ENCODE measurements at places on chromosomes 7 and 10.

DNA sequence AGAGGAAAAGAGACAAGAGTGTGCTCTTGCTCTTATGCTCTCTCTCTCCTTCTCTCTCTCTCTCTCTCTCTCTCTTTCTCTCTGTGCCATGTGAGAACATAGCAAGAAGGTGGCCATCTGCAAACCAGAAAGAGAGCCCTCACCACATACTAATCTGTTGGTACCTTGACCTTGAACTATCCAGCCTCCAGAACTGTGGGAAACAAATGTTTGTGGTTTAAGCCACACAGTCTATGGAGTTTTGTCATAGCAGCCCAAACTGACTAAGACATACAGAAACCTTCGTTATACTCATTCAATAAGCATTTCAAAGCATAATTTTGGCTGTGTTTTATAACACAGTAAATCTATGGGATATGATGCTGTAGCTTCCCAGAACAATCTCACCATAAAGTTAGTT is 56.4 kb upstream of the PLPP4 start:
- no peak for DNase-seq

GRCh38 chr7:30420662-30421061 is 57.9 kb downstream of the NOD1 start:
- no peak for DNase-seq

- DNase-seq, result no peak
Observed at GRCh38 chr10:34731885-34732701, 83.0 kb downstream of the PARD3 start.

DNA sequence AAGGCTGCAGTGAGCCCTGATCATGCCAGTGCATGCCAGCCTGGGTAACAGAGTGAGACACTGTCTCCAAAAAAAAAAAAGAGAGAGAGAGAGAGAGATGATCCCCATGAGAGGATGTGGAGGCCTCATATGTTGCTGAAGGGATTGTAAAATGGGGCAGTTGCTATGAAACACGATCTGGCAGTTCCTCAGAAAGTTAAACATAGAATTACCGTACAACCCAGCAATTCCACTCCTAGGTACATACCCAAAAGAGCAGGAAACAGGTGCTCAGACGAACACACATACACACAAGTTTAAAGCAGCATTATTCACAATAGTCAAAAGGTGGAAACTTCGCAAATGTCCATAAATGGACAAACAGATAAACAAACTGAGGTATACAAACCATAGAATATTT is 27.4 kb upstream of the CYTH3 start:
- DNase-seq, result no peak

GRCh38 chr10:121411004-121411403 is 187.2 kb downstream of the FGFR2 start:
- DNase-seq, result no peak

GRCh38 chr7:36986948-36987724 is 262.8 kb upstream of the AOAH start:
- peak; percentile 7 for DNase-seq

DNA sequence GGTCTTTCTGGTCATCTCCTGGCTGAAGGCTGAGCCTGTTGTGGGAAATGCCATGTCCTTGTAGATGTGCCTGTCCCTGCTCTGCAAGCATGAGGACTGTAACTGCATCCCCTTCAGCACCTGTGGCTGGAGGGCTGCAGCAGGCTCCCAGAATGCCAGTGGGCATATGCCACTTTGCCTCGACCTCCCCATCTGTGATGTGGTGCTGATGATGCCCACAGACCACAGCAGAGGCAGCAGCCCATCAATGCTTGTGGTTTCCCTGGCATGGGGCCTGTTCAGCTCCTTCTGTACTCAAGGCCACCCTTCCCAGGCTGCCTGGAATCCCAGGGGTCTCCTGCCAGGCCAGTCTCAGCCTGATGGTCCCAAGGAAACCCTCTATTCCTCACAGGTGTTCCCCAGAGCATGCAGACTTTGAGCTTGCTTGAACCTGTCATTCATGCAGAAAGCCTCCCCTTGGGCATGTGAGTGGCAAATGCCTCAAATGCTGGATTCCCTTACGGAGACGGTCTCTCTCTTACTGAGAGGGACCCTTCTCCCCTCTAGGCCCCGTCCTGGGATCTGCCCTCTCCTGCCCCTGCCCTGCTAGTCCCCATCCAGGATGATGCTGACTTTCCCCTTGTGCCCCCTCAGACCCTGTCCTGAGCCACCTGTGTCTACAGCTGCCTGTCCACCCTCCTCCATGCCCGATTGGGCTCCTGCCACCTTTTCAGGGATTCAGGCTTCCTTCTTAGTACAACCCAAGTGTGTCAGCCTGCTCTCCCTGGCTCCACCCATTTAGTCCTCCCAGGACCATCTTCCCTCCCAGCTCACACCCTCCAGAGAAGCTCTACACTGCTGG is 50.9 kb upstream of the ANTXRL start:
- no peak for DNase-seq

DNA sequence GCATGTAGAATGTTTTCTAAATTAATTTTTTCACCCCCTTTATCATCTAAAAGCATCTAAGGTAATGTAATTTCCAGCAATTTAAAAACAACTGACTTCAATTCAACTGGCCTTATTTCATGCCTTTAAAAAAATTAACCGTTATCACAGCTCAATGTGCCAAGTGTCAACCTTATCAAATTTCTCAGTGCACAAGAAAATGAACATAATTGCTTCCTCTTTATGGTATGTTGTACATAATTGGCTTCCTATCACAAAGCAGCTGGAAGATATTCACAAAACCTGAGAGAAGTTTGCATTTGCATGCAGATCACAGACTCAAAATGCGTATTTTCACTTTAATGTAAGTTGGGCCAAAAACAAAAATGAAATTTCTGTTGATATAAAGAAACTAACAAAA is 966.4 kb downstream of the GRM8 start:
- DNase-seq, result no peak

GRCh38 chr10:103720328-103720963 is 134.9 kb downstream of the SH3PXD2A start:
- DNase-seq, result no peak

DNA sequence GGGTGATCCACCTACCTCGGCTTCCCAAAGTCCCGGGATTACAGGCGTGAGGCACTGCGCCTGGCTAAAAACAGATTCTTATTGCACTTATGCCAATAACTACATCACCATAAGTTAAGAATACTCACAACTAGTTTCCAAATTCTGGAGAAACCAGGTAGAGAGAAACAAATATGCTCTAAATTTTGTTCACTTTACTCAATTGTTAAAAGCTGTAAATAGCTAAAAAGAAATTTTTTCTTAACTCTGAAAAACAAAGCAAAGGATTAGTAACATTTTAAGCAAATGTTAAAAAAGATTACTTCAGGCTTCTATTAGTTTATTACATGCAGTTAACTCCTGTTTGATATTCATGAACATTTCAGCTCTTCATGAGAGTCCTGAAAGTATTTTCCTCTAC is 28.3 kb upstream of the ZMIZ2 start:
- DNase-seq, result no peak

GRCh38 chr7:98194672-98195457 is 16.4 kb upstream of the BHLHA15 start:
- DNase-seq, result no peak

- no peak for DNase-seq
Observed at GRCh38 chr7:106423111-106423510, 138.3 kb upstream of the NAMPT start.

GRCh38 chr7:138338361-138338760 is 121.7 kb upstream of the TRIM24 start:
- no peak for DNase-seq

GRCh38 chr7:54145716-54146115 is 396.5 kb upstream of the VSTM2A start:
- no peak for DNase-seq

- no peak for DNase-seq
Observed at GRCh38 chr7:25940086-25940906, 211.7 kb upstream of the NFE2L3 start.

DNA sequence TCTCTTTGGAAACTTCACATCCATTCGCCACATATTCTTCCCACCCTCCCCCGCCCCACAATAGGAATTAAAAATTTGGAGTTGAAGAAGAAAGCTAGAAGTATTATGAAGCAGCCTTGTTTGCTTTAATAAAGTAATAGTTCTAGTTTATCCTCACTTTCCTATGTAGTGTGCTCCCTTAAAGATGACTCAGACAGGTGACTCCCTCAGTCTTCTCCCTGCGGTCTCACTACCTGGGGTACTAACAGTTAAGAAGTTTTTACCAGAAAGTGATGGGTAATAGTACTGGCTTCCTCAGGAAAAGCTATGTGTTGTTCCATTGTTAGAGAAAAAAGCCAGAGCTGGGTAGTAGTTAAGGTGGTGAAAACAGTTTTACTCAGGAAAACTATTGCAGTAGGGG is 58.6 kb downstream of the CCNY start:
- DNase-seq, result no peak

GRCh38 chr7:66500087-66500486 is 128.6 kb upstream of the KCTD7 start:
- DNase-seq, result no peak

DNA sequence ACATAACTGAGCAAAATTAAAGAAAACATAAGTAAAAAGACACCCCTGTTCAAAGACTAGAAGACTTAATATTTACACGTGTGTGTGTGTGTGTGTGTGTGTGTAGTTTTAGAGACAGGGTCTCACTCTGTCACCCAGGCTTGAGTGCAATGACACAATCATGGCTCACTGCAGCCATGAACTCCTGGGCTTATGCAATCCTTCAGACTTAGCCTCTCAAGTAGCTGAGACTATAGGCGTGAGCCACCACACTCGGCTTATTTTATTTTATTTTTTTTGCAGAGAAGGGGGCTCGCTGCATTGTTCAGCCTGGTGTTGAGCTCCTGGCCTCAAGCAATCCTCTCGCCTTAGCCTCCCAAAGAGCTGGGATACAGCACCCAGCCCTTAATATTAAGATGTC is 90.3 kb downstream of the JMJD1C start:
- DNase-seq, result no peak

- DNase-seq, result peak; percentile 18
Observed at GRCh38 chr7:132430861-132431822, 145.1 kb downstream of the PLXNA4 start.

DNA sequence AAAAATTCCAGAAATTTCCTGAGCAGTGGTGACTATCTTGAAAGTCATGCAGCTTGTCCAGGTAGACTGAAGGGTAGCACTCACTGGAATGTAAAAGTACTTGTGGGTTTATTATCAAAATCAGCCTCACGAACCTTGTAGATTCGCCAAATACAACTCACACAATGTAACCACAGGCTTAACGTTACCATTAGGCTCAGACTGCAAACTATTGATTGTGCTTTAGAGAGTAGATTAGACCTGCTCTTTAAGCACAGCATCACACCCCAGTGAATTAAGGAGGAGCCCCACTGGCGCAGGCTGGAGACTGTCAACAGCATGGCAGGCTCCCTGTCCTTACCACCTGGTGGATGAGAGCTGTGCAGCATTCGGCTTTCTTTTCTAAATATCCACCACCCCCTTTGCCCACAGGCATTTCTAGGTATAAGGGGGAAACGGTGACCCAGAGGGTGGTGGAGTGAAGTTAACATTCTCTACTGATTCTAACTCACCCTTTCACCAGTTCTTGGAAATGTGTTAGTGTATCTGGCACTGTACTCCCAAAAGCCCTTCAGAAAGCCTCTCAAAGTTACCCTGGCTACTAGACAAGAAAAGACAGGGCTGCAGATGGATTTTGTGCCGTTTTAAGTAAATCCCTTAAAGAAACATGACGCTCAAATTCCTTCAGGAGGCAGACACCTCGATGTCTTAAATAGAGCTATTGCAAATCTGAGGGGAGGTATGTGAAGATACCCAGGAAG is 56.6 kb downstream of the GSDME start:
- no peak for DNase-seq

DNA sequence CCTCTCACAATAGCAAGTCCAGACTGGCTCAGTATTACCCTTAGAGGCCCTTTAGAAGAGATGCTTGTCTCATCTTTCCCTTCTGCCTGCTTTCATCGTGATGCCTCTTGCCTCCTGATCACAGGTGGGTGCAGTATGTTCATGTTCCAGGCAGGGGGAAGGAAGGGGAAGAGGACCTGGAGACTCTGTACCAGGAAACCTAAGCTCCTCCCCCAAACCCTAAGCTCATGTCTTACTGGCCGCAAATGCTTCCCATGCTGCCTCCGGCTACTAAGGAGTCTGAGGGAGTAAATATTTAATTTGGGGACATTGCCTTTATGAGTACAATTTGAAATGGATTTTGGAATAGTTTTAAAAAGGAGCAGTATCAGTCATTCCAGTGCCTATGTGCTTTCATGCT is 192.6 kb downstream of the CDCA7L start:
- DNase-seq, result no peak

DNA sequence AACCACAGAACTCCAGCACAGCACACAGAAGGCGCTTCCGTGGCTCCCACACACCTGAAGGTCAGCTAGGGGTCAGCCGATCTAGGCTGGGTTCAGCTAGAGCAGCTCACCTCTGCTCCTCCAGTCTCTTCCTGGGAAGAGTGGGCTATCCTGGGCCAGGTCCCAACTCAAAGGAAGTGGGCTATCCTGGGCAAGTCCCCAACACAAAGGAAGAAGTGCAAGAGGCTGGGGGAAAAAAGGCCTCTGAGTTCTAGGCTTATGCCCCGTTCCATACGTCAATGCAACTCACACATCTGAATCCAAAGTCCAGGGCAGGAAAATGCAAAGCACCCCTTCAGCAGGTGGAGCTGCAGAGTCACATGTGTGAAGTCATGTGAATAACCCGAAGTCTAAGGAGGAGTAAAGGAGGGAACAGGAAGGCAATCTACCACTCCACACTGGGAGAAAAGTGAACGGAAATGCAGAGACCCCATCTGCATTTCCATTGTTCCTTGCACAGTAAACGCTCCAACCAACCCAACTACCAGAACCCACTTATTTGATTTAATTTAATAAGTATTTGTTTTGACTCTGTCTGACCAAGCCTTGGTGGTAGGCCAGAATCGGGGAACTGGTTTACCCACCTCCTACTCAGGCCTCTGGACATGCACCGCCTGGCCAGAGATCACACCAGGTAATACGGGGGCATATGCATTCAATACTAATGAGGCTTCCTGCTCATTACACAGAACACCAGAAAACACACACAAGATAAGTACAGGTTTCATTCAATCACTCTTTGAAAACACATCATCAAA is 95.5 kb upstream of the RNF32 start:
- DNase-seq, result no peak

DNA sequence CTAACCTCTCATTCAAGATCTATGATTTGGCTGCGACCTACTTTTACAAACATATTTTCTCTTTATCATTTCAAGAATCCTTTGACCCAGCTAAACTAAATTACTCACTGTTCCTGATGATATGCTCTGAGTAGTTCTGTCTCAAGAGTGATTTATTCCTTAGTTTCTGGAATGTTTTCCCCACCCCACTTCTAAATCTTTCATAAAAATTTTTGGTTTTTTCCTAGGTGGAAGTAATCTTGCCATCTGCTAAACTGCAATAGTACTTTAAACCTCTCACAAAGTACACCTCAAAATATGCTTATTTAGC is 170.8 kb downstream of the DNAJC1 start:
- no peak for DNase-seq
